CD4-positive, alpha-beta T cell treated with Interleukin-4 for 1 hour (primary cell): ENCODE measurements at places on chromosomes 2 and 18.

DNA sequence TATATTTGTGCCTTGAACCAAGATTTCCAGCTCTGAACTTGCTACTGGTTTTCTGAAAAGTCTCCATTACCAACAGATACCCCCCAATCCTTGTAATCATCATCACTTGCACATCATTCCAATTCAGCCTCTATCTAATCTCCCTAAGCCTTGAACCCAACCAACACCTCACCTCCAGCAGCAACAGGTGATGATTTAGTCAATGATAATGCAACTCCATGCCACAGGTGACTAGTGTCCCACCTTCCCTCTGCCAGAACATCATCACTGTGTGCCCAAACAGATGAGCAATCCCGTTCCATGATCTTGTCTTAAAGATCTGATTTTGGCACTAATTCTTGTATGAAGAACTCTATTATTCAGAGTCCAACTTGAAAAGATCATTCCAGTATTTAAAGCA lies 67.5 kb downstream of the TIMM21 start:
- no peak for DNase-seq

GRCh38 chr18:40046596-40046995 lies 1908.4 kb upstream of the PIK3C3 start:
- no peak for DNase-seq

- DNase-seq = peak; percentile 34
These were observed 1.5 kb upstream of the GPBAR1 start for GRCh38 chr2:218259099-218259961.

GRCh38 chr2:33221046-33221784 lies 255.2 kb upstream of the RASGRP3 start:
- DNase-seq = no peak

DNA sequence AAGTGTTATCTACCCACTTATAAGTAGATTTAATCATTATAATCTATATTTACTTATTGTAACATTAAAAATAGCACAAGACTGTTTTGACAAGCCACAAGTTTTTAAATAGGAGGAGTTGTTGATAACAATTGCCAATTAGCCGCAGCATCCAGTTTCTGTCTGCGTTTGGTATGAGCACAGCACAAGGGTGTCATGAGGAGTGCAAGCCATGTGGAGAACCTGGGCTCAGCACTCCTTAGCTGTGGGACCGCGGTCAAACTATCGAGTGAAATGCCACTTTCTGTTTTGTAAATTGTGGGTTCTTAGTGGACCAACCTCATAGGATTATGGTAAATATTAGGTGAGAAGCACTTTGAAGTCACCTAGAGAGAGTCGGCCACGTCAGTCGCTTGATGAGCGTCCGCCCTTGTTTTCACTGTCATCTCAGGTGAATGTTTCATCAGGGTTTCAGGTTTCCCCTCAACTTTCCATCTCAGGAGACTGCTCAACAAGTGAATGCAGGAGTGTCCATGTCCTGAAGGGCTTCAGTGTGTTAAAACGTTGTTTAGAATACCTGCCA lies 294.5 kb downstream of the ZNF407 start:
- DNase-seq = no peak

DNA sequence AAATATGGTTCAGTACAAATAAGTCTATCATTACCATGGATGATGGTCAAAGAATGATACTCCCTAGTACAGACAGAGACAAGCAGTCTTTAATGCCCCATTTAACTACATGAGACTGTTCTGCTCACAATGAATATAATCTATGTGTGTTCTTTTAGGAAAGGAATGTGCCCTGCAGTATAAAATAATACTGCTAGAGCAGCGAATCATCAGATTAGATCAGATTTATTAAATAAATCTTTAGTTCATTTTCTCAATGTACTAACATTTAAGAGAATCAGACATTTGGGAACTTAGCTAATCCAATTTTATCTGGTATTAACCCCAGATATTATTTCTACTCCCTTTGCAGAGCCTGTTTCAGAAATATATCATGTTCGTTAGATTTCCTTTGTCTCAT lies 272.0 kb upstream of the GCFC2 start:
- no peak for DNase-seq

GRCh38 chr2:47772343-47772742 lies 10.6 kb upstream of the MSH6 start:
- no peak for DNase-seq

DNA sequence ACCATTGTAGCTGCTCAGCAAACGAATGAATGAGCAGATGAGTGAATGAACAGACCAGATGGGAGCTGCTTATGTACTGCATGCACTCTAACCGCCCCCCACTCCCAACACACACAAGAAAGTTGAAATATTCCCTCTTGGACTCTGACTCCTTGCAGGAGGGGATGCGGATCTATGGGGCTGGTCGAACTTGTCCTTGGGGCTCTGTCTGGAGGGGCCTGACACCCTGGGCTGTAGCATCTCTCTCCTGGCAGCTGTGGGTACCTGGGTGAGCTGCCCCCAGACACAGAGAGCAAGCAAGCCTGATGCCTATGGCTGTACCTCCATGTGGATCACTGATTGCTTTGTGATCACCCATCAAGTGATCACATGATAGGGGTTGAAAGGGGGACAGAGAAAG lies 192.4 kb upstream of the SMAD2 start:
- no peak for DNase-seq

- peak; percentile 47 for DNase-seq
These were observed 216.6 kb downstream of the RTP5 start for GRCh38 chr2:242085941-242086621.

GRCh38 chr2:63343397-63344109 lies 244.7 kb downstream of the WDPCP start:
- DNase-seq = no peak

- peak; percentile 72 for DNase-seq
These were observed 22.2 kb upstream of the ITSN2 start for GRCh38 chr2:24382363-24383073.

- DNase-seq = no peak
These were observed 183.0 kb downstream of the PHLPP1 start for GRCh38 chr18:62898359-62898758.

- DNase-seq = no peak
These were observed 12.1 kb downstream of the CFAP65 start for GRCh38 chr2:219028996-219029828.

DNA sequence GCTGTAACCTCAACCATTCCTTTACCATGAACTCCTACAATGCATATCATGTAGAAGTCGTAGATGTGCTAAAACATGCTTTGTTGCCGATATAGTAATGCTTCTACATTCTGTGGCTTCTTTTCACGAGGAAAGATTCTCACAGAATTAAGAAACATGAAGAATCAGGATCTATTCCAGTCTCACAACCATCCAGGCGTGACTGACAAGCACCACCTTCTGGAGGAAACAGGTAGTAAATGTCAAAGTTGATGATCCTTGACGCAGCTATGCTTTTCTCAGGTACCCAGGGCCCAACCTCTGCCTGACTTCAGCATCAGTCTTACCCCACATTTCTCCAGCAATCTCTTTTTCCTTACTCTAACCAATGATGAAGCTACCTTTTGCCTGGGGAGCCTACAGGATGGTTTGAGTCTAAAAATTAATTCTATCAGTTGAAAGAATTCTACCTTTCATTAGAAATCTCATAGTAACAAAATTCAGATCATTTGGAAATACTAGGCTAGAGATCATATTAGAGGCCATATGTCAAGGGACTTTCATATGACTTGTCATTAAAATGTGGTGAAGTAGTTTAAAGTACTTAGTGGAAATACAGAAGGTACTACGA lies 123.3 kb upstream of the RND3 start:
- no peak for DNase-seq

GRCh38 chr18:62498616-62499262 lies 24.1 kb upstream of the ZCCHC2 start:
- DNase-seq = no peak

GRCh38 chr2:98487806-98488189 lies 43.1 kb downstream of the INPP4A start:
- peak; percentile 53 for DNase-seq
